Peyer's patch (tissue), 4 donors: ENCODE measurements at places on chromosomes 4 and X. TPM values are rescaled to one million over a fixed set of nuclear protein-coding genes. Genes with fewer than 3 reads are reported as not detected.

Gene HAUS3
- 8.6 TPM for total RNA-seq

GRCh38 chrX:131816551-131817136 is 206.5 kb upstream of the STK26 start:
- no peak overlapping the region for H3K27ac ChIP-seq
- no peaks in the 10 kb centered on the region for H3K27me3 ChIP-seq
- H3K36me3 ChIP-seq = no peaks in the 10 kb centered on the region
- H3K4me3 ChIP-seq = peak overlapping the region; percentile 55
- H3K4me1 ChIP-seq = no peaks in the 10 kb centered on the region
- peak; percentile 85 for DNase-seq

DNA sequence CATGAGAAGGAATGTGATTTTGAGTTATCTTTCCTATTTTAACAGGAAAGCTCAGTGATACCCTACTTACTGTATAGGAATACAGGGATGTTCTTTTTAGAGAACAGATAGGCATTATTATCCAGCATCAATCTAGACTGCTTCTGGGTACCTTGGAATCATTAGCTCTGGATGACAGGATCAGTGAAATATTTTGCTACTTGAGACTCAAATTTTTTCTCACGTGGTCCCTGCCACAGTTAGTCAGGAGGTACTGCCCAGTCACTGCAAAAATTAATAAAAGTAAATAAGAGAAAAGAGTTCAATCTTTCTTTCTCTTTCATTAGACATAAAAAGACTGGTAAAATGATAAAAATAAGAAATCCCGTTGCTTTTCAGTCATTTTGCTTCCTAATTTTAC is 5.5 kb downstream of the ZNF827 start:
- no peak overlapping the region for H3K4me3 ChIP-seq
- H3K4me1 ChIP-seq = peaks cover 27% of the 10 kb centered on the region
- H3K27ac ChIP-seq = no peak overlapping the region
- no peaks in the 10 kb centered on the region for H3K36me3 ChIP-seq

- H3K36me3 ChIP-seq = no peaks in the 10 kb centered on the region
- no peak overlapping the region for H3K4me3 ChIP-seq
- no peak overlapping the region for H3K27ac ChIP-seq
- H3K4me1 ChIP-seq = no peaks in the 10 kb centered on the region
- DNase-seq = no peak
Measured at GRCh38 chr4:7900334-7900909, 39.2 kb downstream of the AFAP1 start.

DNA sequence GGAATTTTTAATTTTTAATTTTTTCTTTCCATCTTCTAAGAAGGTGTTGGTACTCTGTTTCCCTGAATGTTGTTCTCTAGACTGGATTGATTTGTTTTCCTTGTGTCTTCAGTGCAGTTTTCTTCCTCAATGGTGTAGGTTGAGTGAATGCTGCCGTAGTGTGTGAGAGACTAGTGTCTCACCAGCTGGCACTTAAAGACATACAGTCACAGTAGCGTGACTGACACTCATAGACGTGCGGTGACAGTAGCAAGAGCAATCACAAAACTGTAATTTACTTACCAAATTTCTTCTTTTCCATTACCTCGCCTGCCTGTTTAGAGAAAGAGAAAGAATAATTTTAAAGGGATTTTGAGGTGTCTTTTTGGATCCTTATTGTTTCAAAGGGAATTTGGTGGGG is 21.4 kb upstream of the PGM2 start:
- DNase-seq = no peak
- H3K4me1 ChIP-seq = no peaks in the 10 kb centered on the region

DNA sequence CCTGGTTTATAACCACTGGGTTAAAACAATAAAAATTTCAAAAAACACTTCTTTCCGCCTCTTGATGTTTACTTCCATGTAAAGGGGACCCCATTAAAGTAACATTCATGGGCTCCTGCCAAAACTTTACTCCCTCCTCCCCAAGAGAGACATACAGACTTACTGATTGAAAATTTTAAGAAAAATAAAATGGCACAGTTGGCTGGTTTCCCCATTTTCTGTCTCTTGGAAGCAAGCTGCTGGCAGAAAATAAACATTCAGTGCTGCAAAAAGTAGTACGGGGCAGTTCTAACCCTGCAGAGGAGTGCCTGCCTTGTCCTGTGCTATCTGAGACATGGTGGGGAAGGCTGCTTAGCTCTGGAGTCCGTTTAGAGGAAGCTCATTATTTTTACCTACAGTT is 187.3 kb upstream of the INTU start:
- no peak overlapping the region for H3K4me3 ChIP-seq
- H3K27me3 ChIP-seq = no peaks in the 10 kb centered on the region
- H3K27ac ChIP-seq = no peak overlapping the region
- no peaks in the 10 kb centered on the region for H3K4me1 ChIP-seq
- no peaks in the 10 kb centered on the region for H3K36me3 ChIP-seq

Gene MSL3
- 32.9 TPM for total RNA-seq

GRCh38 chr4:164606478-164606877 is 147.5 kb upstream of the SMIM31 start:
- H3K4me3 ChIP-seq = no peak overlapping the region
- no peaks in the 10 kb centered on the region for H3K36me3 ChIP-seq
- H3K27me3 ChIP-seq = no peaks in the 10 kb centered on the region
- H3K27ac ChIP-seq = no peak overlapping the region

Gene SFRP2
- 7.2 TPM for total RNA-seq

- peak overlapping the region; percentile 39 for H3K27ac ChIP-seq
- H3K27me3 ChIP-seq = no peaks in the 10 kb centered on the region
- no peak for DNase-seq
- H3K36me3 ChIP-seq = no peaks in the 10 kb centered on the region
Measured at GRCh38 chrX:74422576-74423288, 1.4 kb downstream of the SLC16A2 start.

DNA sequence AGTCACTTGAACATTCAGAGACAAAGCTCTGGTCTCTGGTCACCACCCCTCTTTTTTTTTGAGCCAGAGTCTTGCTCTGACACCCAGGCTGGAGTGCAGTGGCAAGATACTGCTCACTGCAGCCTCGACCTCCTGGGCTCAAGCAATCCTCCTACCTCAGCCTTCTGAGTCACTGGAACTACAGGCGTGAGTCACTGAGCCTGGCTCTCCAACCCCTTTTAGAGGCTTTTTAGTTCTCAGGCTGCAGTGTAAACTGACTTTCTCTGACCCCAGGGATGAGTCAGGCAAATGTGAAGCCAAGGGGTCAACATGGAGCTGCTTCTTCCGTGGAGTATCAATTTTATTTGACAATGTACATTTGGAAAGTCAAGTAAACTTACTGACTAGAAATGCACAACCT is 229.2 kb downstream of the PTTG2 start:
- H3K27me3 ChIP-seq = no peaks in the 10 kb centered on the region
- DNase-seq = no peak
- no peaks in the 10 kb centered on the region for H3K4me1 ChIP-seq
- no peak overlapping the region for H3K27ac ChIP-seq
- H3K4me3 ChIP-seq = no peak overlapping the region

DNA sequence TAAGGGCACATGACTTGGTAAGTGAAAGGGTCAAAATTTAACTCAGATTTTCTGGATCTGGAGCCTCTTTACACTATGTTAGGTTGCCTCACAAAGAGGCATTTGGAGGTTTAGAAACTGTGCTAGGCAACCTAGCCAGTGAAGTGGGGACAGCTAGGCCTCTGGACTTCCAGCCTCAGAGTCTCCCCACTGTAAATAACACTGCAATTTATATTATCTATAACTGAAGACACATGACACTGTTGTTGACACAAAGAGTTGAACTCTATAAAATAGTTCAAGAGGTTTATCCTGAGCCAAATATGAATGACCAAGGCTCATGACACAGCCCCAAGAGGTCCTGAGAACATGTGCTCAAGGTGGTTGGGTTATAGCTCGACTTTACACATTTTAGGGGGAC is 74.9 kb upstream of the IQCM start:
- H3K4me1 ChIP-seq = no peaks in the 10 kb centered on the region
- no peak for DNase-seq
- H3K36me3 ChIP-seq = no peaks in the 10 kb centered on the region
- no peak overlapping the region for H3K27ac ChIP-seq
- H3K27me3 ChIP-seq = no peaks in the 10 kb centered on the region
